Stimulated activated effector memory CD8-positive, alpha-beta T cell treated with anti-CD3 and anti-CD28 coated beads, Interleukin-12 subunit alpha, Interleukin-12 subunit beta, amount 100 ng/mL, for 72 hours (primary cell): ENCODE measurements at places on chromosomes 2 and 18.

DNA sequence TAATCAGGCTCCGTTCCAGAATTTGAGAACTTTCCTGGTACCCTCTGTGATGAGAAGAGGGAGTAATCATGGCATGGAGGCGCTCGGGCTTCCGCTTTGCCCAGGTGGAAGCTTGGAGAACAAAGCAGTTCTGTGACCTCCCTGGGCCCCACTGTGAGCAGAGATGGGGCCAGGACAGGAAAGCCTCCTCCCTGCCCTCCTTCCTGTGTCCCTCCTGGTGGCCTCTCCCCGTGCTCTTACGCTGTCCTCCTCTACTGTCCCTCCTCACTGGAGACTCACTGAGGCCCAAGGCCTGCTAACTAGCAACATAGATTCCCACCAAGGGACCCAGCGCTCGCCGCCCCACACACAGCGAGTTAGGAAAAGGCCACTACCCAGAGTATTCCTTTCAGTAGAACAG lies 119.8 kb downstream of the MAPK4 start:
- DNase-seq, result no peak

DNA sequence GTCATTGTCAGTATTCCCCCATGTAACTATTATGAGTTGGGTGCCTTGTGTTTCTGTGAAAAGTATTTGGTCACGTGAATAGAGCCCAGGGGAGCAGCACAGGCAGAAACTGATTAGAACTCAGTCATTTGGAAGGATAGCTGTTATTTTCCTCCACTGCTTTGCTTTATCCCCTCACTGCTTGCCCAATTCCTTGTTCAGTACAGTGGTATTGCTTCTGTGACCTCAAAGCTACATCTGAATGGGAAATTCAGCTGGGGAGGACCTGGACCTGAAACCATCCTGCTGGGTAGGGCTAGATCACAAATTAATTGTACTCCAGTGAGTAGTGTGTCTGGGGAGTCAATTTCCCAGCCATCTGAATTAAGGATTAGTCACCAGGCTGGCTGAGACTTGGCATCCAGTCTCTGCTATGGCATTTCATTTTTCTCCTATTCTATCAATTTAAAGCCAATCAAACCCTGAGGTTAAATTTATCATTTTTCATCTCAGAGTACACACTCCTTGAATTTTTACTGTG lies 1231.6 kb upstream of the GYPC start:
- DNase-seq, result no peak

- DNase-seq, result no peak
Observed at GRCh38 chr2:211354481-211354880, 798.1 kb downstream of the CPS1 start.

GRCh38 chr2:60612033-60612432 lies 58.6 kb upstream of the BCL11A start:
- no peak for DNase-seq

DNA sequence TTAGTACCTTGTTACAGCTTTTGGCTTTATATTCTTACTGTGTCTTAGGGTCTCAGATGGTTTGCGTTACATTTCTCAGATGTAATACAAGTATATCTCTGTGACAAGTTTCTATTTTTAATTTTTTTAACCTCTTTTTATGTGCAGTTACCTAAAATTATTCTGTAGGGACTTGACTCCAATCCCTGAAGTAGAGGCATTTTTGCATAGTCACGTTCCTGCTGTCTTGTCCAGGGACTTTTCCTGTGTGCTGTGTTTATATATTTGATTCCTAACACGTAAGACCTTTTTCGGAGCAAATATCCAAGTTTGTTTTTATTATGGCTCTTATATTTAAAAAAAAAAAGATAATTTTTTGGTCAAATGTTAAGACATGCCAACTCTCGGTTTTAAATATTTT lies 71.2 kb upstream of the CHMP1B start:
- DNase-seq, result no peak

DNA sequence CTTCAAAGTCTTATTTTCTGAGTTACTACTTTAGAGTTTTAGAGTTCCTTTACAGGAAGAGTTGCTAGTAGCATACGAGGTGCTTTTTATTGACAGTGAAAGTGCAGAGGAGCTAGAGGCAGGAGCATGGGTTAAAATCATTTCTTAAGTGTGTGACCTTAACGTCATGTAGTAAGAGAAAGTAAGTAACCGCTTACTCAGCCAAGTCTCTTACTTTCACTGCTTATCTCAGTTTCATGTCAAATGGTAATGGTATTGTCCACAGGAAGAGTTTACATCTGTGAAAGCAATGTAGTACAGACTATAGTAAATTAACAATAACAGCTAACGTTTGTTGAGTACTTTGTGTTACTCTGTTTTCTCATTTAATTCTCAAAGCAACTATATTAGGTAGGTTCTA lies 12.6 kb downstream of the NDUFAF7 start:
- no peak for DNase-seq
